ENCODE measurements at places on chromosomes 11 and 22.

DNA sequence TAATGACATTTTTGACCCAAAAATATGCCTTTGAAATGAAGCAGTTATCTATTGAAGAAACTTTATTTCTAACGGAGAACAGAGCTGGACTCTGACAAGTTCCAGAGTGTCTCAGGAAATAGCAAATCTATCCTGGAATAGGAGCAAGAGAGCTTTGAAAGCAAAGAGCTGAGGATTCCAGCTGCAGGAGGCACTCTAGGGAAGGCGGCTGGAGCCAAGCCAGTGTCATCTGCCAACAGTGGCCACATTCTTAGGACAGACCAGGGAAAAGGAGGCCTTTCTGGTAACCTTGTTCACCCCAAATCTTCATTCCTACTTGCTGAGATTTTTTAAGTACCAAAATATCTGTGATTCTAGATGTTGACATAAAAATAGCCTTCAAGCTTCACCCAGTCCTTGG is 493.5 kb upstream of the B3GAT1 start:
- no peak for DNase-seq

DNA sequence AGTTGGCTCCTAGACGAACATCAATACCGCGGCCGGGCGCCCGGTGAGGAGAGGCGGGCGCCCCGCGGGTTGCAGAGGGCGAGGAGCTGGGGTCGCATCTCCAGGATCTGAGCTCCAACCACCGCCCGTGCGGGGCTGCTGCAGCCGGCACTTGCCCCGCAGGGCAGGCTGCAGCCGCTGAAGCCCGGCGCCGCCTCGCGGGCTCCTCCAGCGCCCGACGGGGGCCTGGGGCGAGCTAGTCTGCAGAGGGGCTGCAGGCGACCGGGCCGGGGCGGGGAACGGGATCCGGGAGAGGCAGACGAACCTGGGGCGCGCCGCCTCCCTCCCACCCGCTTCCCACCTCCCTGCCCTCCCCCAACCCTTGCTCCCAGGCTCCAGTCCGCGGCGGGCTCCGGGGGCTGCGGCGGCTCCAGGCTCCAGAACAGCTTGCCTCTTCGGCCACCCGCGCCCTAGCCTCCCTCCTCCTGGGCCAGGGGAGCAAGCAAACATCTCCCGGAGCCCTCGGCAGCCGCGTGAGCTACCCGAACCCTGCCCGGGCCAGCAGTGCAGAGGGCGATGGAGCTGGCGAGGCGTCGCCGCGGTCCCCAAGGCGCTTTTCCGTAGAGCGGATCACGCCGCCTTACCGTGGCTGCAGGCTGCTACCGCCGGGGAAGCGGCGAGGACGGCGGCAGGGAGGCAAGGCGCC is 802 bp downstream of the TENM4 start:
- DNase-seq: no peak

DNA sequence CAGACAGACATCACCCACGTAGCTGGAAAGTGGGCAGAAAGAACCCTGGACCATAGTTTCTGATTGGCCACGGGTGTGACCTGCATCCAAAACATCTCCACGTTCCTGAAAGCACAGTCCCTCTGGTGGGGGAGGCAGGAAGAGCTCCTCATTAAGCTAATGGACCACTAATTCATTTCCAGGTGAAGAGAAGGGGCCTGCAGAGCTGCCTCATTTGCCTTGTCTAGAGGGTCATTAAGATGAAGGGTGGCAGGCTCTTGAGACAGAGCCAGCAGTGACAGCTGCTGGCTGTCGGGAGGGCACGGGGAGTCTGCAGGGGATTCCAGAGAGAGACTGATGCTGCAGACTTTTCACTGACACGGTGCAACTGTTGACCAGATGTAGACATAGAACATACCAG is 149.6 kb upstream of the OPCML start:
- DNase-seq: no peak

DNA sequence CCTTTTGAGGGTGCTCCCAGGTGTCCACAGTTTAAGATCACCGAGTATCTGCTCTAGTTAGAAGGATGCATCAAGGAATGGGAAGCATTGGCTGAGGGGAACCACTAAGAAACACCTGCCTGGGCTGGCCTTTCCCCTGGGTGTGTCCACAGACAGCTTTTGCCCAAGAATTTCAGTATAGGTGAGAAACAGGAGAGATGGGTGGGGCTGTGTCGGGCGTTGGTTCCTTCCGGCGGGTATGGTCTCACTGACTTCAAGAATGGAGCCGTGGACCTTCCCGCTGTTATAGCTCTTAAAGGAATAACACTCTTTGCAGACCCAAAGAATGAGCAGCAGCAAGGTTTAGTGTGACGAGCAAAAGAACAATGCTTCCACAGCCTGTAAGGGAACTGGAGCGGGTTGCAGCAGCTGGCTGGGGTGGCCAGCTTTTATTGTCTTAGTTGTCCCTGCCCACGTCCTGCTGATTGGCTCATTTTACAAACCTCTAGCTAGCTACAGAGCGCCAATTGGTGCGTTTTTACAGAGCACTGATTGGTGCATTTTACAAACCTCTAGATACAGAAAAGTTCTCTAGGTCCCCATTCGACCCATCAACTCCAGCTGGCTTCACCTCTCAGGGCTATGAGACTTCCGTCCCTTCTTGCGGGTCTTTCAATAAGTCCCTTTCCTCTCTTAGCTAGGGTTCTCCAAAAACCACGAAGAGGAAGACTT is 2.4 kb downstream of the FADS1 start:
- DNase-seq: no peak

DNA sequence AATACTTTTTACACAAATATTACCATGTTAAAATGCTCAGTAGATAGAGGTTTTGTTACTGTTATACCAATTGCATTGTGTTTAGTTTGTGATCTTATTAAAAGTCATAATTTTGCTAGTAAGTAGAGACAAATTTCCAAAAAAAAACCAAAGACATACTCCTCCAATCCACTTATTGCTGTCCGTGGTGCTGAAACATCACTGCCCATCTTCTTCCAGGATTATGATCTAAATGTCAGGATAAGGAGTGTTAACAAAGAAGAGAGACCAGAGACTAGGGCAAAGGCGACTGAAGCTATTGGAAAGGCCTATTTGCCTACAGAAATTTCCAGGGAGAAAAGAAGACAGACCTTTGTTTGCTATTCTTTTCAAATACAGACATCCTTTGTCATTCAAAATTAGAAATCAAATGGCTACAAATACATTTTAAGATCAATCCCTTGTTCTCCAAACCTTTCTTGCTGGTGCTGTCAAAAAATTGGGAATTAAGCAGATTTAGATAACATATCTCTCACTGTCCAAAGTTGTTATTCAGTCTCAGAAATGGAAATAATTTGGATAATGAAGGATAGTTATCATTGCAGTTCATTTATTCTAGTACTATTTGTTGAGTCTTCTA is 199.7 kb downstream of the C11orf91 start:
- no peak for DNase-seq

DNA sequence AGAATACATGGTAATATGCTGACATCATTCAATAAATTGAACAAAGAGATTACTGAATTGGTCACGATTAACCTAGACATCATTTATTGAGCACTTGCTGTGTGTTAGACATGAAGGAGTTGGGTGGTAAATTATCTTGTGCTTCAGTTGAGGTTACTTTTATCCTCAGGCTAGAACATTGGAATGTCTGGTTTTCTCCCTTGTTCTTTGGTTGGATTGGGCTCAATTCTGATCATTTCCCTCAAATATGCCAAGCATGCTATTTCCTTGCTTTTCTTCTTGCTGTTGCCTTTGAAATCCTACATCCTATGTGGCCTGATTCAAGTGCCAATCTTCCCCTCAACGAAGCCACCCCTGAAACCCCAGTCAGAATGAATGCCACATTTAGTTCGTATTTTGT is 65.8 kb downstream of the DEUP1 start:
- no peak for DNase-seq
